ENCODE measurements at places on chromosomes 1 and 21. TPM values are rescaled to one million over a fixed set of nuclear protein-coding genes. Genes with fewer than 3 reads are reported as not detected.

The GPATCH2 gene
- 32.0 TPM for total RNA-seq

The CLDN19 gene
- total RNA-seq = not detected

The USH2A gene
- 0.33 TPM for total RNA-seq

GRCh38 chr21:36749935-36750575, 51.1 kb downstream of the SIM2 start:
- H3K36me3 ChIP-seq = no peaks in the 10 kb centered on the region
- peaks cover 10% of the 10 kb centered on the region for H3K4me1 ChIP-seq
- no peaks in the 10 kb centered on the region for H3K27me3 ChIP-seq
- no peak overlapping the region for H3K4me3 ChIP-seq
- no peak for DNase-seq

DNA sequence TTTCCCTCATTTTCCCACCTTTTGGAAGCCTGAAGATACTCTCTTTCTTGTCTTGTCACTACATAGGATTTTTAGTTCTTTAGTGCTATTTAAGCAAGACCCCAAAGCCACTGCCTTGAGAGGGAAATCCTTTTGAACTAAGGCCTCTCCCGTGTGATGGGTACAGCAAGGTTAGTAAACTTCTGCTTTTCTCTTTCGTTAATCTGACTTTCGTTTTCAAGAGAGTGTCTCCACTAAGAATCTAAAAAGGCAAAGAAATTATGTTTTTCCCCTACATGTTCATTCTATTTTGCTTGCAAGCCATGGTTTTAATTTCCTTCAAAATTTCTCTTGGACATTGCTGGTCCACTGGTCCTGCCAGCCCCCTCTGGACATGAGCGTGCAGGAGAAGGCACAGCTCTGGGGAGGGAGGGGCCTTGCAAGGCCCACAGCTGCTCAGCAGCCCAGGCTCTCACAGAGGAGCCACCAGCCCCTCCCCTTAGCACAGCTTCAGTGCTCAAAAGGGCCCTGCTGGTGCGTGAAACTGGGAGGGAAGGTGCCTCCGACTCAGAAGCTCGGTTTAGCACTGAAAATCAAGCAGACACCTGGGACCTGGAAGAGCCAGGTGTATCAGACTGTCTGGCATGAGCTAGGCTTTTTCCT, 210.9 kb upstream of the GALNT2 start:
- no peak overlapping the region for H3K4me3 ChIP-seq
- peak; percentile 81 for DNase-seq
- H3K4me1 ChIP-seq = peaks cover 9% of the 10 kb centered on the region
- H3K27ac ChIP-seq = peak overlapping the region; percentile 43

The RGS2 gene
- total RNA-seq = 14.5 TPM

GRCh38 chr1:9539829-9540550, 725 bp downstream of the SLC25A33 start:
- peak; percentile 55 for DNase-seq
- no peaks in the 10 kb centered on the region for H3K36me3 ChIP-seq
- peak overlapping the region; percentile 76 for H3K27ac ChIP-seq
- peaks cover 36% of the 10 kb centered on the region for H3K4me1 ChIP-seq
- H3K4me3 ChIP-seq = peak overlapping the region; percentile 16

DNA sequence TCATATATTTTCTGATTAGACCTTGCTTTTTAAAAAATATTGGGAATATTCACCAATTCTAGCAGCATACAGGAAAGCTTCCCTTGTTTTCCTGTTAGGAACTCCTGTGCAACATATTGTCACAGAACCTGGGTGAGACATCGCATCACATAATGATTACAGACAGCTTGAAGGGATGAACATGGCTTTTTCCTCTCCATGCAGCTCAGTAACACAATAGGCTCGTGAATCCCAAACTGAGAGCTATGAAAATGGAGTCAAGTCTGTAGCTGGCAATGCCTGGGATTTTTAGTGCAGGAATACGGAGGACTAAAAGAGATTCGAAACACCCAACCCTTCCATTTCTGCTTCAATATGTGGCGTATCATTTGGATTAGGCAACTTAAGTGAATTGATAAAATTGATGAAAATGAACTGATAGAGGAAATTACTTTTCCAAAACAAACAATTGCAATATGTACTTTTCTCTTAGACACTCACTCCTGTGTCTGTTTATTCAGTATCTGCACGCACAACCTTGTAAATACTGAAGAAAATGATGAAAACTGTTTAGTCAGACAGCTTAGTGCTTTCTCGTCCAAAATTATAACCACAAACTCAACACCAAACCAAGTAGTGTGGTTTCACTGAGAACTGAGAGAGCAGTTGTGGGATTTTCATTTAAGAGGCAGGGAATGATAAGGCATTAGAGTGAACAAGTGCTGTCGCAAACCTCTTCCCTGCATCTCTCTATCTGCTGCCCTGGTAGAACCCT, 250.4 kb downstream of the PTBP2 start:
- H3K36me3 ChIP-seq = no peaks in the 10 kb centered on the region
- no peak for DNase-seq

GRCh38 chr1:225812488-225813213, 2.7 kb downstream of the EPHX1 start:
- no peaks in the 10 kb centered on the region for H3K27me3 ChIP-seq
- peaks cover 72% of the 10 kb centered on the region for H3K4me1 ChIP-seq
- no peak for DNase-seq
- peak overlapping the region; percentile 93 for H3K27ac ChIP-seq

GRCh38 chr1:56462209-56462608, 117.2 kb downstream of the PLPP3 start:
- no peak overlapping the region for H3K4me3 ChIP-seq
- H3K36me3 ChIP-seq = no peaks in the 10 kb centered on the region
- no peak overlapping the region for H3K27ac ChIP-seq
- no peaks in the 10 kb centered on the region for H3K27me3 ChIP-seq
- no peaks in the 10 kb centered on the region for H3K4me1 ChIP-seq
- no peak for DNase-seq

GRCh38 chr1:46767649-46768282, 31.1 kb upstream of the CYP4B1 start:
- H3K4me3 ChIP-seq = no peak overlapping the region
- DNase-seq = no peak
- no peaks in the 10 kb centered on the region for H3K36me3 ChIP-seq
- no peak overlapping the region for H3K27ac ChIP-seq

DNA sequence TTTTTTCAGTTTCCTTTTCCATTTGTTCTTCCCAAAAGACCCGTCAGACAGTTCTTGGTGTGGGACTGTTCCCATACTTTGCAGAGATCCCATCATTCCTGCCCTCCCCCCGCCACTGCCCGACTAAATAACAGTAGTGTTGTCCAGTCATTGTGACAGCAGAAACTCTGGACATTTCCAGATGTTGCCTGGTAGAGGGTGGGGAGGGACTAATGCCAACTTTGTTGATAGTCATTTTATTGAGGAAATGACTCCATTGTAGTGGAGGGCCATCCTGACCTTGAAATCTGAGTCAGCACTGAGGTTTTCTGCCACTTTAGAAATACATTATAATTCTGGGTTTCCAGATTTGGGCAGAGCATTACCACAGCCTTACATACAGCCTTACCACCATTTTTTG, 85.4 kb downstream of the CEP350 start:
- no peak for DNase-seq
- no peaks in the 10 kb centered on the region for H3K36me3 ChIP-seq
- no peaks in the 10 kb centered on the region for H3K4me1 ChIP-seq
- H3K4me3 ChIP-seq = no peak overlapping the region
- no peak overlapping the region for H3K27ac ChIP-seq

The HOOK1 gene
- total RNA-seq = 20.5 TPM

GRCh38 chr1:21774835-21775549, 8.0 kb downstream of the USP48 start:
- H3K4me3 ChIP-seq = no peak overlapping the region
- H3K27ac ChIP-seq = no peak overlapping the region
- no peak for DNase-seq

DNA sequence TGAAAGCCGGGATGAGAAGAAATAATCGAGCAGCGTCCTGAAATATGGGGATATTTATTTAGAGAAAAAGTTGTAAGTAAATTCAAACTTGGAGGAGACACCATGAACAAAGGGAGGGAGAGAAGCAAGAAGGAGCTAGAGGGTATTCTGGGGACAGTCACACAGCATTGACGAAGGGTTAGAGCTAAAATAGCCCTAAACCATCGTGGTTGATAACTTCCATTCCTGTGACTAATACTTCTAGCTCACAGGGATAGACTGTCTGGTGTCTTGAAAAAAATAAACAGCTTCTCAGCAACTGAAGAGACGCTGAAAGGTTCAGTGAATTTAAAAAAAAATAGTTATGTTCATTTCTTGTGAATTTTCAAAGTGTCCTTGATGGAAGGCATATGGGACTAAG, 86.7 kb downstream of the LRRC53 start:
- DNase-seq = no peak
- no peak overlapping the region for H3K4me3 ChIP-seq
- no peaks in the 10 kb centered on the region for H3K4me1 ChIP-seq
- H3K27ac ChIP-seq = no peak overlapping the region
- H3K36me3 ChIP-seq = no peaks in the 10 kb centered on the region

GRCh38 chr1:159010391-159010790, 684 bp downstream of the IFI16 start:
- H3K4me1 ChIP-seq = no peaks in the 10 kb centered on the region
- H3K27ac ChIP-seq = peak overlapping the region; percentile 53
- H3K36me3 ChIP-seq = no peaks in the 10 kb centered on the region

- no peak overlapping the region for H3K4me3 ChIP-seq
- H3K27me3 ChIP-seq = no peaks in the 10 kb centered on the region
- peak; percentile 35 for DNase-seq
- H3K36me3 ChIP-seq = no peaks in the 10 kb centered on the region
- no peak overlapping the region for H3K27ac ChIP-seq
These were observed 11.4 kb upstream of the MTARC1 start for GRCh38 chr1:220775240-220775853.

The SMIM1 gene
- not detected for total RNA-seq

The POU3F1 gene
- not detected for total RNA-seq

- H3K4me3 ChIP-seq = no peak overlapping the region
- no peak for DNase-seq
- no peaks in the 10 kb centered on the region for H3K4me1 ChIP-seq
These were observed 414.2 kb downstream of the PTPRU start for GRCh38 chr1:29650476-29650875.

The SPRR5 gene
- total RNA-seq = not detected

The WNT9A gene
- total RNA-seq = 0.66 TPM

DNA sequence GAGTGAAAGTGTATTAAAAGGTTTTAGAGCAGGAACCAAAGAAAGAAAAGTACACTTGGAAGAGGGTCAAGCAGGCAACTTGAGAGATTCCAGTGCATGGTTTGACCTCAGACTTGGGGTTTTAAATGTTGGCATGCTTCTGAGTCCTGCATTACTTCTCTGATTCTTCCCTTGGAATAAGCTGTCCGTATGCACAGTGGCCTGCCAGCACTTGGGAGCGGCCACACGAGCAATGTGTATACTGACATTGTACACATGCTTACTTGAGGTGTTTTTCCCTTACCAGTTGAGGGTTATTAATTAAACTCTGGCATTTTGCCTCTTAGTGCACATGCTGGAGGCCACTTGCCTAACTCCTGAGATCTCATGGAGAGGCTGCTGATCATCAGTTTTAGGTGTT, 786.6 kb upstream of the RGS18 start:
- peak overlapping the region; percentile 52 for H3K27ac ChIP-seq
- DNase-seq = peak; percentile 61
- H3K27me3 ChIP-seq = no peaks in the 10 kb centered on the region
- peaks cover 9% of the 10 kb centered on the region for H3K4me1 ChIP-seq

DNA sequence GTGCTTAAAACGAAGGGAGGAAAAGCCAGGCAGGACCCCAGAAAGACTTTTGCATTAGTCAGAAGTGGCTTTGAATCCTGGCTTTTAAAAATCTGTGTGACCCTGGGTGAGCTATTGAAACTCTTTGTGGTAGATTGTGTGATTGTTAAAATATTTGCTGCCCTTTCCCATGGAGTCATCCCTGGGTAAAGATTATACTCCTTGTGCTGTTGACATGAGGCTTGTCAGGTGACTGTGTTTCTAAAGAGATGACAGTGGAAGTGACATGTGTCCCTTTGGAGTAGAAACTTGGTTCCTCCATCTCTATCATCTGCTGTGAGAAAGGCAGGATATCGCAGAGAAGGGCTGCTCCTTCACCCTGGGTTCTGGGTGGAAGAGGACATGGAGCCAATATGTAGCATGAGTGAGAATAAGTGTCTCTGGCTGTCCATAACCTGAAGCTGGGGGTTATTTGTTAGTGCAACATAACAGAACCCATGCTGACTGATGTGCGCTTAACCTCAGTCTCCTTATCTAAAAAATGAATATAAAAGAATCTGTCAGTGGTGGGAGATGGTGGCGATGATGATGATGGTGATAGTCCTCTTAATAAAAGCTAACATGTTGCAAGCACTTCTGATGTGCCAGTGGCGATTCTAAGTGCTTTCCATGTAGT, 187.6 kb downstream of the RHOU start:
- peaks cover 5% of the 10 kb centered on the region for H3K4me1 ChIP-seq
- no peak overlapping the region for H3K27ac ChIP-seq
- H3K27me3 ChIP-seq = no peaks in the 10 kb centered on the region
- DNase-seq = no peak
- H3K36me3 ChIP-seq = no peaks in the 10 kb centered on the region

The PTPN22 gene
- total RNA-seq = 4.6 TPM

GRCh38 chr1:208077232-208078075, 166.5 kb upstream of the CD34 start:
- no peaks in the 10 kb centered on the region for H3K36me3 ChIP-seq
- H3K27ac ChIP-seq = no peak overlapping the region
- no peaks in the 10 kb centered on the region for H3K27me3 ChIP-seq
- no peaks in the 10 kb centered on the region for H3K4me1 ChIP-seq
- H3K4me3 ChIP-seq = no peak overlapping the region

The ADORA1 gene
- 21.1 TPM for total RNA-seq

- H3K4me1 ChIP-seq = peaks cover 19% of the 10 kb centered on the region
- H3K4me3 ChIP-seq = no peak overlapping the region
- no peak for DNase-seq
- no peaks in the 10 kb centered on the region for H3K36me3 ChIP-seq
- H3K27ac ChIP-seq = no peak overlapping the region
- H3K27me3 ChIP-seq = no peaks in the 10 kb centered on the region
These were observed 135.5 kb upstream of the KIAA1614 start for GRCh38 chr1:180777072-180777689.

DNA sequence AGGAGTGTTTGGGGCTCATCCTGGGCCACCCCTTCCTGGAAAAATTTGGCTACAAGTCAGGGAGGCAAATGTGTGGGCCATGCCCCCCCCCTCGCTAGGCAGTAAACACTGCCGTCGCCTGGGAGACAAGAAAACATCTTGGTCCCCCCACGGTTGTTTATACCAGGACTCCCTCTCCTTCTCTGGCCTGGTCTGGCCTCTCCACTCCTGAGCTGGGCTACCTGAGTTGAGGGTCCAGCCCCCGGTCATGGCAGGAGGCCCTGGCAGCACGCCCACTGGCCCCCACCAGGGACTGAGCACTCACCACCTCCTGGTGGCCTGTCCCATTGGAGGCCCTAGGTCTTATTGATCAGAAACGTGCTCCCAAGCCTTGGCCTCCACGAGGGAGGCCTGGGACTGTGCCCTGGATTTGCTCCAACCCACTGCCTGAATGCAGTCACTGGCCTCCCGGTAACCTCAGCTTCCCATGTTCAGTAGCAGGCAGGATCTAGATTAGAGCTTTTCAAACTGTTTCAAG, 15.8 kb downstream of the KCNQ4 start:
- H3K27me3 ChIP-seq = no peaks in the 10 kb centered on the region
- H3K4me1 ChIP-seq = peaks cover 48% of the 10 kb centered on the region
- peak; percentile 78 for DNase-seq
- no peaks in the 10 kb centered on the region for H3K36me3 ChIP-seq
- no peak overlapping the region for H3K4me3 ChIP-seq

- no peaks in the 10 kb centered on the region for H3K36me3 ChIP-seq
- no peaks in the 10 kb centered on the region for H3K27me3 ChIP-seq
- H3K27ac ChIP-seq = no peak overlapping the region
- H3K4me3 ChIP-seq = no peak overlapping the region
- peak; percentile 81 for DNase-seq
- peaks cover 7% of the 10 kb centered on the region for H3K4me1 ChIP-seq
These were observed 25.5 kb downstream of the ETV3L start for GRCh38 chr1:157073944-157074685.
